Stimulated activated effector memory CD8-positive, alpha-beta T cell treated with anti-CD3 and anti-CD28 coated beads, Interleukin-12 subunit alpha, Interleukin-12 subunit beta, amount 100 ng/mL, for 72 hours (primary cell): ENCODE measurements at places on chromosomes 13 and 19.

- no peak for DNase-seq
Observed at GRCh38 chr13:100212904-100213553, 124.1 kb downstream of the PCCA start.

- DNase-seq: no peak
Observed at GRCh38 chr13:61696676-61697075, 281.0 kb upstream of the PCDH20 start.

DNA sequence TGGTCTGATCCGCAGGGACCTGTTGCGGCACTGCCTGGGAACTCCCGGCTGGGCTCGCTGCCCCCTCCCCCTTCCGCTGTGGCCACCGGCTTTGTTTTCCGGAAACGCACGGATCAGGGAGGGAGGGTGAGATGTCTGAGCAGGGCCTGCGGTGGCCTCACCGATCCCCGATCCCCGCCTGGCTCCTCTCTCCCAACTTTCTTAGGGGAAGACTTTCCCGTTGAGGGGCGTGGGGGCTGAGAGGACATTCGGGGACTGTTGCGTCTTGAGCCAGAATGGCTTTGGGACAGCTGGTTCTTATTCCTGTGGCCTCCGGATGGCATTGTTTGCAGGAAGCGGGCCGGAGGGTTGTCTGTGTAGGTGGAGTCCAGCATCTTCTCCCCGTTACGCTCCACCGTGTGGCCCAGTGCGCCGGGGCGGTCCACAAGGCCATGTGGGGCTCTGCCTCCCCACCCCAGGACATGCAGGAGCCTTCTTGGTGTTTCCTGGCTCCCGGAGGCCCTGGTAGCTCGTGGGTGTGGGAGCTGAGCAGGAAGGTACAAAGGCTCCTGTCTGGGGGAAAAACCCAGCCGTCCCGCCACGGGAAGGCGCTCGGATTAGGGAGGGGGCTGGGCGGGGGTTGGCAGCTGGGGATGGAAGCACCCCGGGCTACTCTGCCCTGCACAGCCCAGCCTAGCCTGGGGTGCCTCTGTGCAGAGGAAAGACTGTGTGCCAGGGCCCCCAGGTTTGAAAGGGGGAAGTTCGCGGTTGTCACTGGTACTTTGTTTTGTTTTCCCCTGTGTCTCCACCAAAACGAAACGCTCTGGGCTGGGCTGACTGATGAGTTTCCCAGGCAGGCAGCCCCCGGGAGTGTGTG, 1.3 kb downstream of the CSNK1G2 start:
- DNase-seq: peak; percentile 64

- no peak for DNase-seq
Observed at GRCh38 chr13:50685491-50685890, 158.0 kb downstream of the DLEU7 start.

DNA sequence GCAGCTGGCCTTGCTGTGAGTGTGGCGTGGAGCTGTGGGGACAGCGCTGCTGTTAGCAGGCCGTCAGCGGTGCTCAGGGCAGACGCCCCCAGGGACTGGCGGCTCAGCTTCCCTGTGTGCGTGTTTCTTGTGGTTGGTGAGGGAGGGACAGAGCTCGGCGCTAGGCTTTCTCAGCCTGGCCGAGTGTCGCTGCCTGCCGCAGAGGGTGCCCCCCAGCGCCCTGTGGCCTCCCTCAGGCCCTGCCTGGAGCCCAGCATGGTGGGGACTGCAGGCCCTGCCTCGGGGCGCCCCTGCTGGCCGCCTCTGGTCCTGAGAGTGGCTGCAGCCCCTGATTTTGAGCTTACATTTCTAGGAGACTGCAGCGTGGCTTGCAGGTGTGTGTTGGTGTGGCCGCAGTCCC, 35.5 kb downstream of the DOT1L start:
- DNase-seq: no peak

GRCh38 chr19:12721656-12722565, 1.8 kb downstream of the TNPO2 start:
- peak; percentile 77 for DNase-seq
